ENCODE measurements at places on chromosomes 7 and 10.

DNA sequence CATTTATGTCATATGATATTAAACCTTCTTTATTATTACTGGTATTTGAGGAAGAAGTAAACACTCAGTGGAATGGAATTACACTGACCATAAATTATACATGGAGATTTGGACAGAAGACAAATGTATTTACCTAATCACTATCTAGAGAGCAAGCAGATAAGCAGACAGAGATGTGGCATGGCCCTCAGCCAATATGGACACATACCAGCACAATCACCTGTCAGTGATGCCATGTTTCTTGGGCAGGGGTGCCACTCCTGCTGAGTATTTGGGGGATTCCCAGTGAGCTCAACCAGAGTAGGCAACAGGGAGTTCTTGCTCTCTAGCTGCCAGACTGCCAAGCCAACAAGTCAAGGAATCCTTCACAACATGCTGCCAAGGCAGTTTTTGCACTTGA is 866.3 kb upstream of the LRRN3 start:
- DNase-seq: no peak

DNA sequence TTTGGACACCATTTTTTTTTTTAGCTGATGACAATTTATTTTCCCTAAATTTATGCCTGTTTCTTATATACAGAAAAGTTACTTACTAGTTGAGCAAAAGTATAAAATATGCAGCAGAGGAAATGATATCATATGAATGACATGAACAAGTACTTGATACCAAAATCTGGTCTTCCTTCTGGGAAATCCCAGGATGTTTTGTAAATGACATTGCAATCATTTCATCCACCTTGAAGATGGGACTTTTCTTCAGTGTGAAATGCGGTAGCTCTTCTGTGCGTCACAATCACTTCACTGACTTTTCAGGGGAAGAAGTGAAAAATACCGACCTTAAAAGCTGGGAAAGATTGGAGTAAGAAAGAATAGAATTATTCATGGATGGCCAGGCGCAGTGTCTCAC is 23.8 kb downstream of the C1QL3 start:
- no peak for DNase-seq

DNA sequence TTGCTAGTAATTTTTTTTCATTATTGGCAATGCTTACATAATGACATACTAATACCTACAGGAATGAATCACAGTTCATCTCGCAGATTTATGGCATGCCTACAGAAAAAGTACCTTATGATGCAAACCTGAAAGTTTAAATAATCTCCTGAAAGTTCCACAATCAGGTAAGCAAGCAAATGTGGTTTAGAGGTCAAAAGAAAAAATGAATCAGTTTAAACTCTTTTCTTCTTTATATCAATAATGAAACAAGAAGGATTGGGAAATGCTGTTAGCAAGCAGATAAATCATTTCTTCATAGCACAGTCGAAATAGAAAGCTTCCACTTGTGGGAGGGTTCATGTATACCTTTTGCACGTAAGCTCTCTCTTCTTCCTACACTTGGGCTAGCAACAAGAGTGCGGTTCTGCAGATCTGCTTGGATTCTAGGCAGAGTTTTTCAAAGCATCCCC is 53.7 kb upstream of the MTPN start:
- DNase-seq: peak; percentile 5

GRCh38 chr10:18252086-18252485 is 111.9 kb downstream of the CACNB2 start:
- no peak for DNase-seq

- no peak for DNase-seq
Observed at GRCh38 chr7:76089865-76090475, 42.1 kb downstream of the MDH2 start.

- no peak for DNase-seq
Observed at GRCh38 chr10:28679581-28680357, 2.4 kb downstream of the BAMBI start.

- no peak for DNase-seq
Observed at GRCh38 chr7:5414916-5415315, 8.7 kb downstream of the TNRC18 start.

DNA sequence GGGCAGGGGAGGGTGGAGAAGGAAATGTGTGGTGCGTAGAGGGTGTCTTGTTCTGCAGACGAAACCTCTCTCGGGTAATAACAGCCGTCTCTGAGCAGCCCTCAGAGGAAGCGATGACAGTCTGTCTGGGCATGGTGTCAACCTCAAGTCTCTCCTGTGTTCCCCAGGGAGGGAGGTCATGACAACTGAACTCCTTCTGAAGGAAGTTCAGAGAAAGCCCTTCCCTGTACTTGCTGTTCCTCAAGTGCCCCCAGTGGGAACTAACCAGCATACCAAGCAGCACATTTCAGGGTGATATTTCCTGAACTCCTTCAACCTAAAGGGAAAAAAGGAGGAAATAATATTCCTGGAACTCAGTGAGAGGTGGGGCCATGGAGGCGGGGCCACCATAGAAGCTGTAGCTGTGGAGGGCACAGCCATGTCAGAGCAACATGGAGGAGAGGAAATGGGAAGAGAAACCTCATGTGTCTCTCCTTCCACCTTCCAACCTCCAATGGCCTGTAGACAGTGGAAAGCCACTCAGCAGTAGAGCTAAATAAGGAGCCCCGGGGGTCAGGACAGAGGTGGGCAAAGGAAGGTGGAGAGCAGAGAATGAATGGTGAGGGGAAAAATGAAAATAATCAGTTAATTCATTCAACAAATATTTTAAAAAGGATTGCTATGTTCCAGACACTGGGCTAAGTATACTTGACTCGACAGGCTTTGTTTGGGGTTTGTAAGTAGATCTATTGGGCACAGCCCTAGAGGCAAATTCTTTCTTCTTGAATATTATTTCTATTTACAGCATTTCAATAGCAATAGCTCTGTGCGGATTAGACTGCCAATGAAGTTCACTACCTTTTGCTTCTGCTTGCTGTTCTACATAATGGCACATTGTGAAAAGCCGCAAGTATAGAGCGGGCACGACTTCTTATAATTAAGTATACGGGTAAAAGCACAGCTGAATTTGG is 61.0 kb upstream of the AOAH start:
- peak; percentile 39 for DNase-seq

DNA sequence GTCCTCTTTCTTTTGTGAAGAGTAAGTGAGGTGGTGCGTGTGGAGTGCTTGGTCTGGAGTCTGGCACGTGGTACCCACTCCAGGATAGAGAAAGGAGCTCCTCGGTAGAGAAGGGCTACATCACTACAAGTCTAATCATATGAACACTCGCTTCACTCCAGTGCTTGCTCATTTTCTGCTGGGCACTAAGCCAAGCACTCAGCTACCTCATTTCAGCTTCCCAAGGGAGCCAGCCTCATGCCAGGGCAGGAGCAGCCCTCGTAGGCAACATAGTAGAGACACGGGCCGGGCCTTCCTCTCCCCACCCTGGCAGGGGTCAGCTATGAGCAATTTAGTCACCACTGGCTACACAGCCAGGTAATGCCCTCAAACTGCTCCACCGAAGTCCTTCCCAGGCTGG is 11.4 kb upstream of the HSPA12A start:
- DNase-seq: no peak

DNA sequence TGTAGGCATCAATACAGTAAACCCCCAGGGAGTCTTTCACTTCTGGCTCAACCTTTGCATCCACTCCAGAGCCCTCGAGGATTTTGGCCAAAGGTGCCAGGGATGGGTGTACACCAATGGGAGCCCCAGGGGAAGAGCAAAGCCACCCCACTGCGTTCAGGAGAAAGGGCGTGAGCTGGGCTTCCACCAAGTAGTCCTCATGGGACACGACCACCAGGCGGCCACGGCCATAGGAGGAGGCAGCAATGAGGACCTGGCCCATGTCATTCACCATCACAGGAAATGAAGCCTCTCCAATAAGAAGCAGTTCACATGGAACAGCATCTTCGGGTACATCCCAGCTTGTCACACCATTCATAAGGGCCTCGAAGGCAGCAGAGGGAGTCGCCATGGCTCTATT is 25.8 kb downstream of the TCAF1 start:
- DNase-seq: no peak

GRCh38 chr7:85776691-85777345 is 590.0 kb upstream of the SEMA3D start:
- no peak for DNase-seq
